Right forelimb (tissue), 1 donor: ENCODE measurements at places on chromosomes 2 and 18.

GRCh38 chr2:39933196-39933595, 154.1 kb upstream of the THUMPD2 start:
- no peak for DNase-seq

DNA sequence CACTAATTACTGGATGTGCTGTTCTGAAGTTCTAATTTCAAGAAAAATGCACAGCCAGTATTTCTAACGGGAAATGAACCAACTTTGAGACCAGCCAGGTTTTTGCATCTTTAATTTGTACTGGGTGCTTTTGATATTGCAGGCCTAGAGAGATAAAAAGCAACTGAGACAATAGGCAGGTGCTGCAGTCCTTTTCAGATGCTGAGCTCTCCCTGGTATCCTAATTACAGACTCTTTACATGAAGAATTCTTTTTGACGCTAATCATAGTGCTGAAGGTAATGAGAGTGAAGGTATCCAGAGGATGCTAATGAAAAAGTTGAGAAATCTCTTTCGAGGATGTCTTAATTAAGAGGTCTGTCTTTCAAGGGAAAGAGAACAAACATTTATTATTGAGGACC, 85.1 kb downstream of the SERPINB8 start:
- DNase-seq = no peak

GRCh38 chr2:199101487-199101886, 356.3 kb downstream of the SATB2 start:
- no peak for DNase-seq

GRCh38 chr2:25651782-25652455, 21.5 kb downstream of the DTNB start:
- no peak for DNase-seq

DNA sequence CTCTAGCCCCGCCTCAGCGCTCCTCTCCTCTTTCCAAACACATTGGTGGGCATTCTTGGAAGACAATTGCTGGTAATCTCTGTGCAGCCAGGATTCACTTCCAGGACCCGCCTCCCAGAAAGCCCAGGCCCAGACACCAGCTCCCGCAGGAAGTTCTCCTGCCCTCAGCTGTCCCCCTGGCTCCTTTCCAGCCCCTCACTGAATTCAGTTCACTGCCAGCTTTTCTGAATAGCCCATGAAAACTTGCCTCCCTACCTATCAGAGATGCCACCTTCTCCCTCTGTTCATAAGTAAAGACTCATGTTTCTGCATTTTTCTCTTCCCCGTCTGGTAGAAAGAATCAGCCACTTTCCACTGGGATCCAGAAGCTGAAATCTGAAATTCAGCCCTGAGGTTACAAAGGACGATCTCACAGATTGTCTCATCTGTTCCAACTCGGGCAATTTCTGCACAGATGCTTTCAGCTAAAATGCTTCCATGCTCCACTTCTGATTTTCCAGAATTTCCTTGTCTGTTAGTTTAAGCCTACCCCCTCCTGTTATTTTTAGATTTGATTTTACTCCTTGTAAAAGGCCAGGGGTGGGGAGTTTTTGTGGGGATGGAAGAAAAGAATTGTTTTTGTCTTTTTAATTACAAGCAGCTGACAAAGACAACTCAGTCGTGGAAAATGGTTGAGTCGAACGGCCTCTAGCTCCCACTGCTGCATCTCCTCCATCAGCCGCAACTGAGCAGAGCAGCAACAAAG, 98.1 kb downstream of the SP3 start:
- DNase-seq = peak; percentile 67

DNA sequence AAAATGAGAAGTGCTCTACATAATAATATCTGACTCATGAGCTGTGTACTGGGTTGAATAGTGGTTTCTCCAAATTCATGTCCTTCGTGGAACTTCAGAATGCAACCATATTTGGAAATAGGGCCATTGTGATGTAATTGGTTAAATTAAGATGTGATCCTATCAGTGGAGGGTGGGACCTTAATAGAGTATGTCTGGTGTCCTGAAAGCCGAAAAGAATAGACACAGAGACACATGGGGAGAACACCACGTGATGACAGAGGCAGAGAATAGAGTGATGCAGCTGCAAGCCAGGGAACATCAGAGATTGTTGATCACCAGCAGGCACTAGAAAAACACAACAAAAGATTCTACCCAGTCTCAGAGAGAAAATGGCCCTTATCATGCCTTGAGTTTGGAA, 310.1 kb downstream of the EXOC6B start:
- DNase-seq = no peak

- DNase-seq = no peak
Observed at GRCh38 chr2:125634662-125635061, 1021.3 kb upstream of the GYPC start.

GRCh38 chr2:41622301-41622700, 425.5 kb upstream of the PKDCC start:
- no peak for DNase-seq

DNA sequence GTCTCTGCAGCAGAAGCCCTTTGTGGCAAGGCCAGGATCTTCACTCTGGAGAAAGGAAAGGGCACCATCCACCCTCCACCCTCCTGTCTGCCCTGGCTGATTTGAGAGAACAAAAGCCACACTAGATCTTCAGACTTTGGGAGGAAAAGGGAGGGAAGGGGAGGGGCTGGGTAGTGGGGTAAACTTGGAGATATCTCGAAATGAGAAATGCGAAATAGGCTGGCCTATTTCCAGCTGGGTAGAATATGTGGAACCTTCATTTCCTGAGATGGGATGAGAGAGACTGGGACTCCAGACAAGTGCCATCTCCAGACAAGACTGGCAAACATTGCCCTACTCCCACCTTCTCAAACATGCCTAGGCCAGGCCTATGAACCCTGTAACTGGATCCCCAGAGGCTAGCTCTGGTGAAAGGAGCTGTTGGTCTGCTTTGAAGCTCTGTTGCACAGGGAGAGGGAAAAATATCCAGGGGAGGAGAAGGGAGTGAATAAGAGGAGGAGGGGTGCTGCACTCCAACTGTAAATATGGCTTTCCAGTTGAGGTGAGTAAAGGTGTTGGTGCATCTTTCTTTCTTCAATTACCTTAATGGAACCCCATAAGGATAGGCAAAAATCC, 1.7 kb downstream of the HOXD12 start:
- DNase-seq = peak; percentile 35

DNA sequence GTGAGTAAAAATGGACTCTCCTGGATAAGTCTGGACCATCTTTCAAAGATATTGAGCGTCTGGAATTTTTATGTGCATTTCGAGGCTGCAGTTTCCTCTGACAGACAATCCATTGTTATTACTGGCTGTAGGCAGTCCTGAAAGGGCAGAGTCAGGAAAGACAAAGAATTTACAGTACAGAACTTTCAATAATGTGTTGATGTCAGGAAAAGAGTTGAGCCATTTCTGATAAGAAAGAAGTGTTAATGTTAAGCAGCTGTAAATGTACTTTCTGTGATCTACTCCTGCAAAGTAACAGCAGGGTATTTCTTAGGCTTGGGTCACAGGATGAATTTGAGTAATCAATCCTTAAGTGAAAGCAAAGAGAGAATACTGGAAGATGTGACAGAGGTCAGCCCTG, 29.8 kb downstream of the TSPYL6 start:
- no peak for DNase-seq

DNA sequence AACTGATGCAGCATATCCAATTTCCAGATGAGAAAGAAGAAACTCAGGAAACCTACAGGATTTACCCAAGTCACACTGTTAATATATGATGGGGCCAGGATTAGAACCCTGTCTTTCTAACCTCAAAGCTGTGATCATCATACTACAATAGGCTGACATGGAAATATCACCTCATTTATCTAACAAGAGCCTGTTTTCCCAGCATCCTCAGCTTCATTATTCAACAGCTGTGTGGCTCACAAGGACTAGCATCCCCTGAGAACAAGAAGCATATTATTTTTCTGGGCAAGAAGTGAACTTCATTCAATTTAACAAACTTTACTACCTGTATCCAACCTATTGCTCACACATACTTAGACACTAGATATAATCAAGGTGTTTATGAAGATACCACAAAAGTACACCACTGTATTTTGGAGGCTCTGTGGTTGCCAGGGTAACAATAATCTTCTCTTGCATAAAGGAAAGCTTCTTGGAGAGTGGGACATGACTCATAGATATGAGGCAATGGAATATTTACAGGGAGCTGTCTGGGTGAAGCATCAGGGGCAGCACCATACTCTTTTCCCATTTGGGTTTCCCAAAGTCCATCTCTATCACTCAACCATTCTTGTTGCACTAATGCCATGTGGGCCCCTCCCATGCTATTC, 218.2 kb downstream of the RAD51AP2 start:
- DNase-seq = no peak

DNA sequence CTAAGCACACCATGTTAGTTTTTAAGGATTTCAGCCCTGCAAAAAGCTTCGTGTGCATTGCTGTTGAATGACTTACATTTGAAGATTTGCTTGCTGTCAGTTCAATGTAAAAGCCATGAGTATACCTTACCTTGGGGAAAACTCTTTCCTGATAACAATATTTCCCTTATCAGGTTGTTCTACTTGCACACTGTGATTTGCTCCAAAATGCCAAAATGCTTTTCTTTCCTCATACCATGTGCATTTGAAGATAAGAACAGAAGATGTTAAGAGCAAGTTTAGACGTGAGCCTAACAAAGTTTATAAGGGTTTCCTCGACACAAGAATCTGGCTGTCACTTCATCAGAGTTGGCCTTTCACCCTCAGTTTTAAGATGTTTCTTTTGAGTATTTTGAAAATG, 57.6 kb downstream of the SCN1A start:
- DNase-seq = no peak

DNA sequence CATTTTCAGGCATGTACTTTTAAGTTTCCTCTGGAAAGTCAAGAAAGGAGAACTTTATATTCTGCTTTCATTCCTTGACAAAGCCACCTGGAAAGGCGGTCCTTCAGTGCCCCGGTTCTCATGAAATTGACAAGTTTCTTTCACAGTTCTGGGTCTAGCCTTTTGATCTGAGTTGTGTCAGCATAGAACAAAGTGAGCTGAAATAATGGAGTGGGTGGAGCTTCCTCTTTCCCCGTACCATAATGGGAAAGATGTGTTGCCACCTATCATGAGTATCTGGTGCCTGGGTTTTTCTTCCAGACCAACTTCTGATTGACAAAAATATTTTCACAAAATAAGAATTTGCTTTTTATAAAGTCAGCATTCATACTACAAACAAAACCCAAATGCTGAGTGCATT, 49.3 kb downstream of the PTRHD1 start:
- DNase-seq = no peak

- DNase-seq = no peak
Observed at GRCh38 chr2:117661619-117662018, 152.9 kb upstream of the DDX18 start.

- no peak for DNase-seq
Observed at GRCh38 chr2:146984014-146984413, 860.8 kb upstream of the ACVR2A start.

- no peak for DNase-seq
Observed at GRCh38 chr18:79883461-79884293, 67.8 kb downstream of the SLC66A2 start.

GRCh38 chr2:144152817-144153271, 367.1 kb downstream of the ZEB2 start:
- no peak for DNase-seq

- no peak for DNase-seq
Observed at GRCh38 chr2:42085706-42086487, 38.1 kb downstream of the PKDCC start.

GRCh38 chr2:165161510-165161909, 42.3 kb downstream of the SCN3A start:
- DNase-seq = no peak

GRCh38 chr2:240983361-240983995, 14.9 kb upstream of the SNED1 start:
- no peak for DNase-seq

GRCh38 chr2:12116228-12116750, 369.9 kb downstream of the LPIN1 start:
- no peak for DNase-seq

DNA sequence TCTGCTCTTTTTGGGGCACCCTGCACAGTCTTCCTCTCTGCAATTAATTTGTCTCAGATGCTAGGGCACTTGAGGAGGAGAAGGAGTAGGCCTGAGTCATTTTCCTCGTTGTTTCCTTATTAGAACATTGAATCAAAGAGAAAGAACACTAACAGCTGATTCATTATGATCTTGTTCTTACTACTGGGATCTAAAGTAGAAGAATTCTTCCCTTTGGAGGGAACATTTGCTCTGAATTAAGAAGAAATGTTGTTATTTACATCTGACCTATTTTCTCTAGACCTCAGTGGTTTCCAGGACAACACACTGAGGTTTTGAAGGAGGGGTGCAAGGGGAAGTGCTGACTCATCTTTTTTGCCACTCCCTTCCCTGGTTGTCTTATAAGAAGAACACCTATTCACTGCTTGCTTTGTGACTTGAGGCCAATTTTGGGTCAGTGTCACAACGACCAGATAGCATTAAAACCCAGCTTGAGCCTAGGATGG, 24.3 kb upstream of the STAT1 start:
- DNase-seq = no peak

- no peak for DNase-seq
Observed at GRCh38 chr18:55743736-55744135, 155.7 kb upstream of the TCF4 start.

DNA sequence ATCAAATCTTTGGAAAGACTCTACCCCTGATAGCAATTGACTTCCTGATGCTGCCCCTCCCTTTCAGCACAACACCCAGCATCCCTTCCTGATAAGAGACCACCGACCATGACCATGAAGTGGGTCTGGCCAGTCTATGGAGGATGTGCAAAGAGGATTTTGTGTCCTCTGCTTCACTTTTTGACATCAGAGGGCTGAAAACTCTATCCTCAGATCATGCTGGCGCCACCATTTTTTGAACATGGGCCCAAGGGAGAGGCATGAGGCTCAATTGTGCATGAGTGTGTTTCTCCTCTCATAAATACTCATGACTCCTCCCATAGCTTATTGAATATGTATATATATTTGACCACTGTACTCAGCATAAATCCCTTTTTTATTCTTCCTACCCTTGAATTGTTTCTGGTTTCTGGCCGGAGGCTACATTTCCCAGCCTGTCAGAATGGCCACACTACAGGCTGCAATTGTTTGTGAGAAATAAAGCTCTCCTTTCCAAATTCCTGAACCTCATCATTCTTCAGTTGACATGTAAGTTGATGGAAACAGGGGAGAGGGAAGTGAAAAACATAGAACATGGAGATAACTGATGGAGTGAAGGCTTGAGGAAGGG, 314.1 kb downstream of the MYCN start:
- DNase-seq = no peak

DNA sequence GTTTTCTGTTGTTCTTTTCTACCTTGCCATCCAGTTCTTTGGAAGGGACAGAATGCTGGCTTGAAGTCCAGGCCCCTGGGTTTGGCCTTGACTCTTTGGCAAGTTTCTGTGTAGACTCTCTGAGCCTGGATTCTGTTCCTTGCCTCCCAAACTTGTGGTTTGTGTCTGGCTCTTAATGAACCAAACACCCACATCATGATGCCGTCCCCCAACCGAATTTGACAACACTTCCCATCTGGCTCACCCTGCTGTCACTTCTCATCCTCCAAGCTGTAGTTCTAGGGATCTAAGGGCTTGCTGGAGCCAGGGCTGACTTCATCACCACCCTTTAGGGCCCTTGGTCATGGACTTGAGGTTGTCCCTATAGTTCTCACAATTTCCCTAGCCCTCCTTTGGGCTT, 68.9 kb upstream of the CELF4 start:
- DNase-seq = no peak
